Cardiac fibroblast (primary cell): ENCODE measurements at places on chromosomes 4 and X.

DNA sequence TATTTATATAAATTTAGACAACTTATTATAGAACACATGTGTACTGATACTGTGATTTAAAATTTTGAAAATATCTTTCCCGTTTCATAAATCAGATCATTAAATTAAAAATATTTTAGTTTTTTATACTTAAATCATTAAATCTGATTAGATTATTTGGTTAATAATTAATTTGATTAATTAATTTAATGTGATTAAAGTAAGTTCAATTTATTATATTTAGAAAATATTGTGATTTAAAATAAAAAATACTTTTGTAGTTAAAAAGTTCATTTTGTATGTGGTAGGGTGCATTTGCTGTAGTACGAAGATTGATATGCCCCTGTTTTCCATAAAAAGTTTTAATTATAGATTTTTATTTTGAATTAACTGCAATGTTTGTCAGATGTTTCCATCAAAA lies 1323.4 kb downstream of the RAPGEF2 start:
- DNase-seq = no peak

DNA sequence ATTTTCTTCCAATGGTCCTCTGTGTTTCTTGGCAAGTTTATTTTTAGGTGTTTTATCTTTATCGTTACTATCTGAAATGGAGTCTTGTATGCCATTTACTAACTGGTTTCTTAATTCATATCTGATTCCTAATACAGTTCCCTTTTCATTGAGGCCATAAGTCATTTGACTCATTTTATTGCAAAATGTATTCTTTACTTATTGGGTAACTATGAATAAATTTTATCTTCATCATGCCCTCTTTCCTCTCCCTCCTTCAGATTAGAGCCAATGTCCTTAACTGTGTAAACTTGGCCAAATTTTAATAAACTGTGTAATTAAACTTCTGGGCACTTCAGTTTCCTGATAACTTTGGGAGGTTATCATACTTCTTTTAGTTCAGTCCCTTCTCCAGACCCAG lies 19.3 kb upstream of the MSMO1 start:
- no peak for DNase-seq

DNA sequence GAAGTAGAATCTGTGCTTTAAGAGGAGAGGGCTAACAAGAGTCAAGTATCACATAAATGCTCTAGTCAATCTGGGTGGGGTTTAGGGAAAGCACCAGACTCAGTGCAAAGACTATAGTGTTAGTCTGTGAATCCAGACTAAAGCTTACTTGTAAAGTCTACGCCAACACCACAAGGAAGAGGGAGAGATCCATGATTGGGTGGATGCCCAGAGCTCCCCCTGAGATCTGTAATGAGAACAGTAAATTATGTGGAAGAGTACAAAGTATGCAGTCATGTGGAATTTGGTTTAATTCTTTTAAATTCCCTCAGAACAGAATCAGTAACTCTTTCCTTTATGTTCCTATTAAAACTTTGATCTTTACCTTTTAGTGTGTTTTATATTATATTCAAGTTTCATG lies 354.7 kb upstream of the SPANXN4 start:
- DNase-seq = no peak

- no peak for DNase-seq
Observed at GRCh38 chr4:140028676-140029517, 125.1 kb downstream of the MAML3 start.

DNA sequence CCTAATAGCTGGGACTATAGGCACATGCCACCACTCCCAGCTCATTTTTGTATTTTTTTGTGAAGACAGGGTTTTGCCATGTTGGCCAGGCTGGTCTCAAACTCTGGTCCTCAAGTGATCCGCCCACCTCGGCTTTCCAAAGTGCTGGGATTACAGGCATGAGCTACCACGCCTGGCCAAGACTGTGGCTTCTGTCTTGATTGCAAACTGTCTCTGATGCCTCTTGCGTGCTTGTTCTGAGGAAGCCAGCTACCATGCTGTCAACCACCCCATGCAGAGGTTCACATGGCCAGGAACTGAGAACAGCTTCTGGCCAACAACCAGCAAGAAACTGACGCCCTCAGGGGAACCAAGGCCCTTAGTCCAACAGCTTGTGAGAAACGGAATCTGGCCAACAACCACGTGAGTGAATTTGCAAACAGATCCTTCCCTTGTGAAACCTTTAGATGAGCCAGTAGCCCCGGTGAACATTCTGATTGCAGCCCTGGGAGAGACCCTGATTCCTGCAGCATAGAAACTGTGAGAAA lies 71.2 kb downstream of the SUPT20HL2 start:
- peak; percentile 86 for DNase-seq

- no peak for DNase-seq
Observed at GRCh38 chr4:76246025-76246424, 5.5 kb upstream of the FAM47E start.

- DNase-seq = peak; percentile 93
Observed at GRCh38 chr4:165394275-165394674, 15.5 kb downstream of the CPE start.

DNA sequence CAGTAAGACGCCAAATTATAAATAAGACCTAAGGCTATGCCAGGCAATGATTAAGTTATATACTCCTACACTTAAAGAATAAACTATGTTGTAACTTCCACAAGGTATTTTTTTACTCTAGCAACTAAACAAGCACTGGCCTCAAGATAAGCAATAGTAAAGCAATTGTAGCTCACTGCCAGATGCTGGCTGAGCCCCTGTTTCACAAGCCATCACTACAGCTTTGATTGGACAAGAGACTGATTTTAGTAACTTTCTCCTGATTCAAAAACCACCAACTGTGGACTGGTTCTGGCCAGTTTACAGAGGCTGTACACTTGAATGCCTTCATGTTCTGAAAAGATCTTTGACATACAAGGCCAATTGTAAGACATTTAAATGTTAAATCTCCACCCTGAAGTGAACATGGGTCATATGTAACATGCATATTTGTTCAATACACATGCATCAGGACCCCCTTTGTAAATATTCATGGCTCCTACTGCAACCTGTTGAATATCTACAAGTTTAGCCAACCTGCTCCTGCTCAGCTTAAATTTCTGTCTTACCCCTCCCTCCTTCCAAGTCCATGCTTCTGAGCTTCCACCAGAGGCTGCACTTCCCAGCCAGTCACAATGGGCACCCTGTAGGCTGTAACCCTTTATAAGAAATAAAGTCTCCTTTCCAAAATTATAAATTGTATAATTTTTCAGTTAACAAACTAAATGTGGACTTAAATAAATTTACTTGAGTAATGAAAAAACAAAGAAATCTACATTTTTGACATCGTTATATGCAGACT lies 423.6 kb downstream of the ANKRD50 start:
- no peak for DNase-seq

GRCh38 chr4:7901311-7901885 lies 38.3 kb downstream of the AFAP1 start:
- no peak for DNase-seq

GRCh38 chrX:118536687-118537461 lies 41.3 kb downstream of the DOCK11 start:
- DNase-seq = peak; percentile 65

GRCh38 chr4:55075823-55076716 lies 49.3 kb downstream of the KDR start:
- DNase-seq = no peak

DNA sequence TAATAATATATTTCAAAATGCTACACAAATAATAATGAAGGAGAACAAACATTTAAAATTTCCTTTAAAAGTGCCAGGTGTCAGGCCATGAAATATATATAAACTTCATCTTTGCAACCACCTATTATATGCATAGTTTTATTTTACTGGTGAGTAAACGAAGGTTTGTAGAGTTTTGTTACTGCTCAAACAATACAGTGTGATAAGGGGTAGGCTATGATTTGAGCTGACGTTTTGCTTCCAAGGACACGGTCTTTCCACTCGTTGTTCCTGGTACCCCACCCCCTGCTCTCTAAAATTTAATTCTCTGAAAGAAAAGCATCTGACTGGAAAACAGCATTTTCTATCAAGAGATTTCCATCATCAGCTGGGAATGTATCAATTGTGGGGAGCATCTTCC lies 27.2 kb upstream of the GPRIN3 start:
- no peak for DNase-seq

- peak; percentile 57 for DNase-seq
Observed at GRCh38 chr4:56613101-56613862, 67.8 kb downstream of the HOPX start.

GRCh38 chr4:66062044-66062443 lies 391.8 kb upstream of the EPHA5 start:
- DNase-seq = peak; percentile 68

DNA sequence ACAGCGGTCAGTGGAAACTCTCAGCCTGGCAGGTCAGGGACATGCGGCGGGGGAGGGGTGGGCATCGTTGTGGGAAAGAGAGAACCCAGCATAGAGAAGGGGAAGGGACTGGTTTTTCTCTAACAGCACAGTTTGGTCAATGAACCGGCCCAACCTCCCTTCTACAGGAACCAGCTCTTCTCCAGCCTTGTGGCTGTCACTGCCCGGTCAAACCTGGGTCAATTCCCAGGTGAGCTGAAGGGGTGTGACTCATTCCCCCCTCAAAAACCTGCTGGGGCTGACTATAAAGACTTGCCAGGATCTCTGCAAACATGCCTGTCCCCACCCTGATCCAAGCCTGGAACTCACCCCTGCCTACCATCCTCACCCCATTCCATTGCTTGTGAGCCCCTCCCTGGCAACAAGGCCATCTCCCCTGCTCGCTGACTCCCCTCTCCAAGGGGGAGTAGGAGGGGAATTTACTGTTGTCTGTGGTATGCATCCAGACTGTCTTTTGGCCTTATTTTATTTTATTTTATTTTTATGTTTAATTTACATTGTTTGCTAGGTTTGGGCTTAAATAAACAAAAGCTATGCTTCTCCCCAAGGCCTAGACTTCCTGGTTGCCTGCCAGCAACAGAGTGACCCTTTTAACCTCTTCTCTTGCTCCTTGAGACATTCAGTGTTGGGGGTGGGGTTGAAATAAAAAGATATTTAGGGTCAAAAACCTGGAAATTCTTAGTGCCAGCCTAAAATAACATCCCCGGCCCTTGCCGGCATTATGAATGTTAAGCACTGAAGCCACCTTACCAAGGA lies 49.6 kb downstream of the TSC22D3 start:
- no peak for DNase-seq

- DNase-seq = no peak
Observed at GRCh38 chr4:25904748-25905082, 9.3 kb upstream of the SMIM20 start.

- DNase-seq = no peak
Observed at GRCh38 chr4:147704846-147705245, 20.9 kb upstream of the PRMT9 start.

- peak; percentile 12 for DNase-seq
Observed at GRCh38 chrX:135411893-135412292, 9.9 kb upstream of the SMIM10L2A start.

- DNase-seq = no peak
Observed at GRCh38 chrX:17414839-17415238, 39.8 kb downstream of the NHS start.

DNA sequence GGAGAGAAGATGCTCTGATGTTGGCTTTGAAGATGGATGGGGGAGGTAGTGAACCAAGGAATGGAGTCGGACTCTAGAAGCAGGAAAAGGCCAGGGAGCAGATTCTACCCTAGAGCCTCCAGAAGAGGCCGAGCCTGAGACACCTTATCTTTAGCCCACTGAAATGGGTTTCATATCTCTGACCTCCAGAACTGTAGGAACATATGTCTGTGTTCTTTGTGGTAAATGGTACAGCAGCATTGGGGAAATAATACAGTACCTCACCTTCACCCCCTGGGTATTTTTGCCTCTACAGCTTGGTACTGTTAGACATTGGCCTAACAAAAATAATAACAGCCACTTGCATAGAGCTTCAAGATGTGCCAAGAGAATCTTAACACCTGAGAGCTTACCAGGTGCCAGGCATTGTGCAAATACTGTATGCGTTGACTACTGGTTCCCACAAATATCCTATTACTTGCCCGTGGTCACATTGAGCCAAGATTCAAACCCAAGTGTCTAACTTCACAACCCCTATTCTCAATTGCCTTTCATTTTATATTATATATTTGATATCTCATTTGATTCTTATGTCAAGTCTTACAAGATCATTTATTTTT lies 57.0 kb upstream of the PGM2 start:
- DNase-seq = no peak

GRCh38 chr4:139154538-139154937 lies 22.5 kb downstream of the ELF2 start:
- no peak for DNase-seq

DNA sequence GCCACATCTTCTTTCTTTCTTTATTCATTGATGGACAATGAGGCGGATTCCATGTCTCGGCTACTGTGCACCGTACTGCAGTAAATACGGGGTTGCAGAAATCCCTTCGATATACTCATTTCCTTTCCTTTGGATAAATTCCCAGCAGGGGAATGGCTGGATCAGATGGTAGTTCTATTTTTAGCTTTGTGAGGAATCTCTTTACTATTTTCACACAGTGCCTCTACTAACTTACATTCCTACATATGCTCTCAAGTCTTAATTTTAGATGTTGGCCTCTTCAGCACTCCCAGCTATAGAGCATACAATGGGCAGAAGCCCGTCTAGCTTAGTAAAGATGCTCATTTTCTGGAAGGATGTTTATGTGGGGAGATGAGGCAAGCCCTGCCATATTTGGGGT lies 317.4 kb downstream of the ASMT start:
- DNase-seq = peak; percentile 78

GRCh38 chrX:82695066-82695465 lies 813.0 kb upstream of the POU3F4 start:
- DNase-seq = no peak

GRCh38 chr4:138512756-138513155 lies 270.6 kb upstream of the SLC7A11 start:
- DNase-seq = no peak

DNA sequence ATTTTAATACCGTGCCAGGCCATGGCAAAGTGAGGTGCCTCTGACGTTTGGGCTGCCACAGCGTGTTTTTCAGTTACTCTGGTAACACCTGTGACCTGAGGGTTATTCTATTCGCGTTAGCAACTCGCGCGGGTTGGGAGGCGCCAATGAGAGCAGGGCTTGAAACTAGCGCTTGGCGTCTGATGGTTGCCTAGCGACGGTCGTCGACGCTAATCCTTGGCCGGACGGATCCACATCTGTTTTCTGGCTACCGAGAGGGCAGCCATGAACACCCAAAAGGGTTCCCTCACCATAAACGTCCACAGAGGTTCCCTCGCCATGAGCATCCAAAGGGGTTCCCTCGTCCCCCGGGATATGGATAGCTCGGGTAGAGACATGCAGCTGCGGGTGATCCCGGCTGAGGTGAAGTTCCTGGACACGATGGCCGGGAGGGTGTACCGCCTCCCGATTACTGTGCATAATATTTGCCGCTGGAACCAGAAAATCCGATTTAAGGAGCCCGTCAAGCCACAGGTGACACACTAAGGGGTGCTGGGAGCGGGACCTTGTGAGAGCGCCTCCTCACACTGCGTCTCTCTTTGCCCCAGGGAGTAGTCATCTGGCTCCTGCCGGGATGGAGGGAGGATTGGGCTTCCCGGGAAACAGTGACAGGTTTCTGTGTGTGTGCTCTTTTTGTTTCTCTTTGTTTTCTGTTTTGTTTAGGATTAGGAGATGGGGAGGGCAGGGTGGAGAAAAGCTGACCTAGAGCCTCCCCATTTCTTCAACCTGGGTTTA lies at the start of gene CFAP47:
Gene CFAP47 (plus strand): TSS at position 199 of the 774 bp plus-strand sequence. CDS start 66 bp downstream, at position 265.
- DNase-seq = no peak

GRCh38 chr4:154231806-154232478 lies 259.7 kb downstream of the DCHS2 start:
- DNase-seq = no peak
